ENCODE measurements at places on chromosomes 11 and 22.

DNA sequence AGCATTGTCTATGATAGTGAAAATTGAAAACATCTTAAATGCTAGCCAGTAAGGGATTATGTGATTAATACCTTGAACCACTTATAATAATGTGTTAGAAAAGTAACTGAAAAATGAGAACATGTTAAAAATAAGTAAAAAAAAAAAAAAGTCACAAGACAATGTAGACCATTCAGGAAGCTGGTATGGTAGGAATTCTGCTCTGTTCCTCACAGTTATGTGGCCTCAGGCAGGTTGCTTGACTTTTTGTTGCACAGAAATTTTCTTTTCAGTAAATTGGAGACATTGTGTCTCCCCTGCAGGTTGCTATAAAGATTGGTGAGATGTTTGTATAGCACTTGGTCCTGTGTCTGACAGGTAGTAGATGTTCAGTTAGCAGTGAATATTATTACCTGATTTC, 17.3 kb upstream of the PLET1 start:
- peak; percentile 12 for ATAC-seq

DNA sequence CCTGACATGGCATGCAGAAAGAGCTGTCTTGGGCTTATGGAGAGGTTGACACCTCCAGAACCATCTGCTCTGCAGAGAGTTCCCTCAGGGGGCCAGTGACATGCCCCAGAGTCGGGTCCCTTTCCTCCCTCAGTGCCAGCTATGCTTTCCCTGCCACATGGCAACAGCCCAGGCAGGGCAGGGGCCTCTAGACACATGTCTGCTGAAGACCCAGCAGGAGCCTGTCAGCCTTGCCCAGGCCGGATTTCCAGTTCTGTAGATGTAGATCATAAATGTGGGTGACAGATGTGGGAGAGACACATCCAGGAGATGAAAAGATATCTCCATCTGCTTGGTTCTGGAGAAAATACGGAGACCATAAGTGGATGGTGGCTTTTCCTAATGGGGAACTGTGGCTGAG, 25.5 kb downstream of the NAV2 start:
- ATAC-seq = peak; percentile 15

DNA sequence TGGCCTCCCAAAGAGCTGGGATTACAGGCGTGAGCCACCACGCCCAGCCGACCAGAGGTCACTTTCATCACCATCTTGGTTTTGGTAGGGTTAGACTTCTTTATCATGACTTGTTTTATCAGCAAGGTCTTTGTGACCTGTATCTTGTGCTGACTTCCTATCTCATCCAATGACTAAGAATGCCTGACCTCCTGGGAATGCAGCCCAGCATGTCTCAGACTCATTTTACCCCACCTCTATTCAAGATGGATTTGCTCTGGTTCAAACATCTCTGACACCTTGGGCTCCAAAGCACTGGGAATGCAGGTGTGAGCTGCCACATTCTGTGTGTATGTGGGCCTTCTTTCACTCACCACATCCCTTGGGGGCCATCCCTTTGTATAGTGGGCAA, 5.1 kb upstream of the TALDO1 start:
- ATAC-seq = no peak

GRCh38 chr11:129998107-129998506, 4.5 kb downstream of the PRDM10 start:
- ATAC-seq = no peak

- ATAC-seq = no peak
Observed at GRCh38 chr22:22935546-22936157, 48.0 kb downstream of the IGLL5 start.

DNA sequence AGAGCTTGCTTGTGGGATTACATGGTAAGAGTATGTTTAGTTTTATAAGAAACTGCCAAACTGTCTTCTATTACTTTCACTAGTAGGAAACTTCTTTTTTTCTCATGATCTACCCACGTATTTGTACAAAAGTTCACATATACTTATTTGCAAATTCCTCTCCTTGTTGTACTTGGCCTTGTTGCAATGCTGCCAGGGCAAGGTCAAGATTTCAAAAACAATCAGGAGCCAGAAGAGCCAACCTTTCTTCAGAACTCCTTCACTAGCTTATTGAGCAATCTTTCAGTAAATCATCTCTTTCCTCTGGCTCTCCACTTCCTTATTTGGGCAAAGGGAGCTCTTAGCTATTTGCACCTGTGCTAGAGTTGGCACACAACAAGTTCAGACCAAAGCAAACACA, 9.7 kb downstream of the SRSF8 start:
- ATAC-seq = no peak

GRCh38 chr11:61880454-61880853, 10.9 kb downstream of the FADS3 start:
- ATAC-seq = no peak

GRCh38 chr22:46328797-46329196, 6.7 kb upstream of the TRMU start:
- no peak for ATAC-seq

- ATAC-seq = no peak
Observed at GRCh38 chr11:119181677-119182412, 3.4 kb upstream of the NHERF4 start.

DNA sequence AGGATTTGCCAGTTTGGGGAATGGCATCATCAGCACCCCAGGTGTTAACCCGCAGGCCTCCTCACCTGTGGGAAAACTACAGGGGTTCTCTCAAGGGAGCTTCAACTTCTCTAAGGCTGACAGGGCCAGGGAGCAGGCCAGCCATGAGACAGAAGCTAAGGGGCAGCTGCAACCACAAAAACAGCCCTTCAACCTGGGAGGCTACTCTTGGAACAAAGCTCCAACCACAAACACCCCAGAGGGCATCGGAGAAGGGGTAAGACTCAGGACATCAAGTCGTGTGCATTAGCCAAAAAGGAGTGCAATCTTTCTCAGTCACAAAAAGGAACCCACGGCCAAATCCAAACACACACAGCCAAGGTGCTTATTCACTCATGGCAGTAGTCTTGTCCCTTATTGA, 103.0 kb downstream of the PLEKHA7 start:
- no peak for ATAC-seq

- peak; percentile 60 for ATAC-seq
Observed at GRCh38 chr11:11230802-11231562, 122.1 kb downstream of the CSNK2A3 start.

GRCh38 chr11:73160005-73160760, 18.1 kb upstream of the FCHSD2 start:
- ATAC-seq = no peak

GRCh38 chr11:66614073-66614472, 2.4 kb upstream of the RBM14 start:
- no peak for ATAC-seq

DNA sequence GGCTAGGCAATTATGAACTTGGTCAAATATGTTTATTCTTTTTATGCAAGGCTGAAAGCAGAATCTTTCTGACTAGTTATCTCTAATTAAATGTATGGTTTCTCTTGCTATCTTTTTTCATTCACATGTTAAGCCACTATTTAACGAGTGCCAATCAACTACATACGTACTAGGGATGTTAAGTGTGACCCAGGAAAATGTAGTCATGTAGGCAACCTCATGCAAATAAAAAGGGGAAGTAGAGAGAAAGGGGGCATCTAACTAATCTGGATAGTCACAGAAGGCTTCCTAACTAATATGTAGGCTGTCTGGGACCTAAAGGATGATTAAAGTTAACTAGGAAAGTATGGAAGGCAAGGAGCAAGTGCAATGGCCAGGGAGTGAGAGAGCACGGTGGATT, 23.5 kb downstream of the TBRG1 start:
- no peak for ATAC-seq

DNA sequence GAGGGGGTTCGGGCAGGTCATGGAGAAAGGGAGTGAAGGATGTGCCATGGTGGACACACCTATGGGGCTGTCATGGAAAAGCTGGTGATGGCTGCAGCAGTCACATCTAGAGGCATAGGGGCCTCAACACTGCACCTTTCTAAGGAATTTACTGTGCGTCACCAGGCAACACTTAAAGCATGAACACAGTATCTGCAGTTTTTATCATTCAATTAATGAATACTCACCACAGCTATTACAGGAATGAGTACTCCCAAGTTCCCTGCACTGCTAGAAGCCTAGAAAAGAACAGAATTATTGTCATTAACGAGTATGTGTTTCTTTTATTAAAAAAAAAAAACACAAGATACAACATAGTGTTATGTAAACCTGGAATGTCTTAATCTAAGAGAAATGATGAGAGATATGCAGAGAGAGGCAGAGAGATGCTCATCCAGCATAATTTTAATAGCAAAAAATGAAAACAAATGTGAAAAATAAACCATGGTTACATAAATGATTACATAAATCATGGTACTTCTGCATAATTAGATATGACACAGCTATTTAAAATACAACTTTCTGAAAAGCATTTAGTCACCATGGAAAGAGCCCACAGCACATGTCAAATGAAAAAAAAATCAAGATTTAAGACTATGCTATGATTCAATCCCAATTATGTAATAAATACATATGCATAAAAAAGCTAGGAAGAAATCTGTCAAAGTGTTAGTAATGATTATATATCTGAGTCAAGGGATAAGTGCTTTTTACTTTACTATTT, 19.2 kb downstream of the SERPIND1 start:
- peak; percentile 65 for ATAC-seq

DNA sequence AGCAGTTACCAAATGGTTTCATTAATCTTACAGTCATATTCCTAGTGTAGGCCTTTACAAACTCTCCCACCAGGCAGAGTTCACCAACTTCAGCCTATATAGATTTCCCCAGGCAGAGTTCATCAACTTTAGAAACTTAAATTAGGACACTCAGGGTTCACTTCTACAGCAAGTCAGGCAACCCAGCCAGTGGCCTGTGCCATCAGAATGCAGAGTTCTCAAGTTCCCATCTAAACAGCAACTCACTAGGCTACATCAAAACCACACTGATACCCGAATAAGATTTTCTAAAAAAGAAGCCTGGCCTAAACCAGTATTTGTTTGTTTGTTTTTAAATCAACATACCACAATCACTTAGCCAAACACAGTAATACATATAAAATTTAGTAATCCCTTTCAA, 33.7 kb downstream of the PICALM start:
- no peak for ATAC-seq

- ATAC-seq = peak; percentile 99
Observed at GRCh38 chr22:23591201-23591791, 11.2 kb upstream of the IGLL1 start.

DNA sequence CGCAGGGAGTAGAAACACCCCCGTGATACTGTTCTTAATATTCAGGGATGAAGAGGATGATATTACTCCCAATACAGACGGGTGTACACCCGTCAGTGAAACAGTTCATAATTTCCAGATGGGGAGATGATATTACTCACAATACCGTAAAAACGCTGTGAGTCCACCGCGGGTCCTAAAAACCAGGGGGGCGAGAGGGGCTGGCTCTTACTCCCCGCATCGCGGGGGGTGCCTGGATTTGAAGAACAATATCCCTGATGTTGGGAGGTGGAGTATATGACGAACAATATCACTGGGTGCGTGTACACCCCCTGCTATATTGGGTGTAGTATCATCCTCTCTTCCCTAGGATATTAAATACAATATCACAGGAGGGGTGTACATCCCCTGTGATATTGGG, 20.5 kb upstream of the APOL5 start:
- ATAC-seq = no peak

DNA sequence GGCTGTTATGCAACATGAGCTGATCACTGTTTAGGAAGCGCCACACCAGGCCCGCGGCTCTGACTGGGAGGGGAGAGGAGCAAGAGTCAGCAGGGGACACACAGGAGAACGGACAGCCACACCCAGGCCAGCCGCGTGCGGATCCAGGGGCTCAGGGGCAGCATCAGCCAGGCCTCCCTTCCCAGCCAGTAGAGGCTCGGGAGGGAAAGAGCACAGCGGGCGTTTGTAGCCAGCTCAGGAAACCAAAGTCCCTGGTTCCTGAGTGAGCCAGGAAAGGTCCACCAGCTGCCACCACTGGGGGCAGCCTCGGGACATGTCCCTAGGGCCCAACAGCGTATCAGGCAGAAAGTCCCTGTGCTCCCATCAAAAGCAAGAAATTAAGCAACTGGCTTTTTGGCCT, 71.8 kb upstream of the PITPNB start:
- ATAC-seq = peak; percentile 65

DNA sequence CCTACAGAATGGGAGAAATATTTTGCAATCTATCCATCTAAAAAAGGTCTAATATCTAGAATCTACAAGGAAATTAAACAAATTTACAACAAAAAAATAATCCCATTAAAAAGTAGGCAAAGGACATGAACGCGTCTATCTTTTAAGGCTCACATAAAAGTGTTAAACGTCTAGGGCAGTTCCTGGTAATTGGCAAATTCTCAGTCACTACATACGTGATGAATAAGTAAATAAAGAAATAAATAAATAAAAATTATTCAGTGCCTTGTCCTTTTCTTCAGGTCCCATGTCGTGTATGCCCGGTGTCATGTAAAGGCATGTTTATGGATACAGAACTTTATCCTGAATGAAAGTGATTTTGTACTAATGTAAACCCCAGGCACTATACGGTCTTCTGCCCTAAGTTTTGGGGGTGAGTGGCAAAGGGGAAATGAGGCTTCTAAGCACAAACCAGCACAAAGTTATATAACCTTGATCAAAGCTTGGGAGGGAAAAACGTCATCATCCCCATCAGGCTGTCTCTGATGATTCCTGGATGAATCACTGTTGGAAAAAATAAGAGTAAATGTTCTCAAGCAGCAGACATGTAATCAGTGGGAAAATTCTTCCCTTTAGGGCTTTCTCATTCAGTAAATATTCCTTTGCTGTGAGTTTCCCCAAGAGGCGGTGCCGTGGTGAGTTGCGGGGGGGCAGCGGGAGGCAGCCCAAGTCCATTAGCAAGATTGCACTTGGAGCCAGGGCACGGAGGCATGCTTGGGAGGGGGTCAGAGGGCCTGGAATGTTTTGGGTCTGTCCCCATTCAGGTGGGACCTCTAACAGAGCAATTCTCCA, 30.4 kb upstream of the MICAL2 start:
- peak; percentile 67 for ATAC-seq

- ATAC-seq = peak; percentile 86
Observed at GRCh38 chr11:128530118-128531074, 57.0 kb downstream of the ETS1 start.

GRCh38 chr11:57325735-57326048, 940 bp upstream of the TNKS1BP1 start:
- ATAC-seq = peak; percentile 40

- ATAC-seq = peak; percentile 76
Observed at GRCh38 chr11:94400839-94401772, at the start of gene GPR83. Gene GPR83 (minus strand): TSS chr11:94401419. CDS start chr11:94401247, 172 bp downstream.

- no peak for ATAC-seq
Observed at GRCh38 chr11:36443661-36444060, 66.4 kb downstream of the TRAF6 start.

DNA sequence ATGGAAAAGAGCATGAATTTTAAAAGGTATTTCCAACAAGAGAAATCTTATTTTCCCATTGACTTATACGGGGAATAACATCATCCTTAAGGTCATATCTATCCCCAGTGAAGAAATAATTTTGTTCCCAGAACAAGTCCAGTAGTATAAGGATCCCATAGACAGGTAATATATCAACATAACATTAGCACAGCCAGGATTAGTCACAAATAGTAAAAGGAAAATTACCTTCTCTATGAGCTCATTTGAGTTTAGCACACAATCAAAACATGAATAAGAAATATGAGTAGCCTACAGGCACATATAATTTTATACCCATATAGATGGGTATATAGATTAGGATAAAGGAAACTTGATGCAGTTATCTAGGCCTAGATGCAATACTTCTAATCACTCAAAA, 2.8 kb upstream of the OR52K1 start:
- no peak for ATAC-seq

- ATAC-seq = no peak
Observed at GRCh38 chr22:30114361-30114760, 34.1 kb downstream of the HORMAD2 start.

Measured in SK-N-SH treated with all-trans-retinoic acid at 6 μM for 48 hours (cell line).